ENCODE measurements at places on chromosomes 11 and 22. TPM values are rescaled to one million over a fixed set of nuclear protein-coding genes. Genes with fewer than 3 reads are reported as not detected.

DNA sequence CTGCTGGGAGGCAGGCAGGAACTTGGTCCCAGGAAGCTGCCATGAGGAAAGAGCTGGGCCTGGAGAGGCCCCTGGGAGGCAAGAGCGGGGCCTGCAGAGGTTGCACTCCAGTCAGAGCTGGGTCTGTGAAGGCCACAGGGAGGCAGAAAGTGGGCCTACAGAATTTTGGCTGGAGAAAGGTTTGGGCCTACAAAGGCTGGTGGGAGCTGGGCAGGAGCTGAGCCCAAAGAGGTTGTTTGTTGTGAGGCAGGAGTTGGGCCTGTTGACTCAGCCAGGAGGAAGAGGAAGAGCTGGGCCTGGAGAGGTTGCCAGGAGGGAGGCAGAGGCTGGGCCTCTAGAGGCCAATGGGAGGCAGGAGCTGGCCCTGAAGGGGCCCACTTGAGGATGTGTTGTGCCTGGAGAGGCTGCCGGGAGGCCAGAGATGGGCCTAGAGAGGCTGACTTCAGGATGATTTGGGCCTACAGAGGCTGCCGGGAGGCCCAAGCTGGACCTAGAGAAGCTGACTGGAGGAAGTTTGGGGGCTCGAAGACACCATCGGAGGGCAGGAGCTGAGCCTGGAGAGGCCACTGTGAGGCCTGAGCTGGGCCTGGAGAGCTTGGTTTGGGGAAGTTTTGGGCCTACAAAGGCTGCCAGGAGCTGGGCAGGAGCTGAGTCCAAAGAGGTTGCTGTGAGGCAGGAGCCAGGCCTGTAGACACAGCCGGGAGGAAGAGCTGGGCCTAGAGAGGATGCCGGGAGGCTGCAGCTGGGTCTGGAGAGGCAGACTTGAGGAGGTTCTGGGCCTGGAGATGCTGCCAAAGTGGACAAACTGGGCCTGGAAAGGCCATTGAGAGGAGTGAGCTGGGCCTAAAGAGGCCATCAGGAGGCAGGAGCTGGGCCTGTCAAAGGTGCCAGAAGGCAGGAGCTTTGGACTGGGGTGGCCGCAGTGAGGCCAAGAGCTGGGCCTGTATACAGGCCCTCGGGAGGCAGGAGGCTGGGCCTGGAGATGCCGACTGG is 40.7 kb downstream of the OR4C45 start:
- DNase-seq: no peak

GRCh38 chr22:22196018-22196533 is 48.5 kb upstream of the VPREB1 start:
- DNase-seq: no peak

DNA sequence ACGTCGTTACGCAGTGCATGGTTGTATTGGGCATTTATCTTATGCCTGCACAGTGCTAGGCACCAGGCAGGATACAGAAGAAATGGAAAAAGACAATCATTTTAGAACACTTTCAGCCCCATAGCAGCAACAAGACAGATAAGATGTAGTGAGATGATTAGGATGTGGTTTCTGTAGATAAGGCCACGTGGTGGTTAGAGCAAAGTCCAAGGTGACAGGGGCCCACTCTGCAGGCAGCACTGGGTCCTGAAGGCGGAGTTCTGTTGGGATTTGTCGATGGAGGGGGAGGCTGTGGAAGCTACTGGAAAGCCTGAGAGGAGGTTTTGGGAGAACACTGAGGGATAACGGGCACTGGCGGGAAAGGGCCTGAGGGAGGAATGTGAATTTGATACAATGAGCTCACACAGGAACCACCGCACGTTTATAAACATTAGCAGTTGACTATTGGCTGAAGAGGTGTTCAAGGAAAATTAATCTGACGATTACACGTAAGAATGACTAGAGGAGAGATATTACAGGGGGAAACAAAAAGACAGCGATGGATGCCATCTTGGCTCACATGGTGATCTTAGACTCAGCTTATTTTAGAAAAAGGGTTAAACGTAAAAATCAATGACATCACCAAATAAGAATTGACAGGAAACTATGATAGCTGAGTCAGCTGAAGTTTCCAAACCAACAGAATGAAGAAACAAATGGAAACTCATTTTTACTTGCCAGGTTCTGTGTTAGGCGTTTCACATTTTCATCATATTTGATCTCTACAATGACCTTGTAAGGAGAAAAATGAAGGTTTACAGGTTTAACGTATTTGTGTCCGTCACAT is 551.0 kb downstream of the OPCML start:
- DNase-seq: no peak

DNA sequence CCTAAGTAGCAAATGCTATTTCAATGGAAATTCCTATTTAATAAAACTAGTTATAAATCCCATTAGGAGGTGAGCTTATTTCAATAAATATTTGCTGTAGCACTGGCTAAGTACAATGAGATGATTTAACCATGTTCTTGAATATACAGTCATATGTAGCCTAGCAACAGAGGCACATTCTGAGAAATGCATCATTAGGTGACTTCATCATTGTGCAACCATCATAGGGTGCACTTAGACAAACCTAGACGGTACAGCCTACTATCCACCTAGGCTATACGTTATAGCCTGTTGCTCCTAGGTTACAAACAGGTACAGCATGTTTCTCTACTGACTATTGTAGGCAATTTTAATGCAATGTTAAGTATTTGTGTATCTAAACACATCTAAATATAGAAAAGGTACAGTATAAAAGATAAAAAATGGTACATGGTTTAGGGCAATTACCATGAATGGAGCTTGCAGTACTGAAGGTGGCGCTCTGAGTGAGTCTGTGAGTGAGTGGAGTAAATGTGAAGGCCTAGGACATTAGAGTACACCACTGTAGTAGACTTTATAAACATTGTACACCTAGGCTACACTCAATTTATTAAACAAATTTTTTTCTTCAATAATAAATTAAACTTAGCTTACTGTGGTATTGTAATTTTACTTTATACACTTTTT is 350.1 kb downstream of the CASP12 start:
- no peak for DNase-seq

DNA sequence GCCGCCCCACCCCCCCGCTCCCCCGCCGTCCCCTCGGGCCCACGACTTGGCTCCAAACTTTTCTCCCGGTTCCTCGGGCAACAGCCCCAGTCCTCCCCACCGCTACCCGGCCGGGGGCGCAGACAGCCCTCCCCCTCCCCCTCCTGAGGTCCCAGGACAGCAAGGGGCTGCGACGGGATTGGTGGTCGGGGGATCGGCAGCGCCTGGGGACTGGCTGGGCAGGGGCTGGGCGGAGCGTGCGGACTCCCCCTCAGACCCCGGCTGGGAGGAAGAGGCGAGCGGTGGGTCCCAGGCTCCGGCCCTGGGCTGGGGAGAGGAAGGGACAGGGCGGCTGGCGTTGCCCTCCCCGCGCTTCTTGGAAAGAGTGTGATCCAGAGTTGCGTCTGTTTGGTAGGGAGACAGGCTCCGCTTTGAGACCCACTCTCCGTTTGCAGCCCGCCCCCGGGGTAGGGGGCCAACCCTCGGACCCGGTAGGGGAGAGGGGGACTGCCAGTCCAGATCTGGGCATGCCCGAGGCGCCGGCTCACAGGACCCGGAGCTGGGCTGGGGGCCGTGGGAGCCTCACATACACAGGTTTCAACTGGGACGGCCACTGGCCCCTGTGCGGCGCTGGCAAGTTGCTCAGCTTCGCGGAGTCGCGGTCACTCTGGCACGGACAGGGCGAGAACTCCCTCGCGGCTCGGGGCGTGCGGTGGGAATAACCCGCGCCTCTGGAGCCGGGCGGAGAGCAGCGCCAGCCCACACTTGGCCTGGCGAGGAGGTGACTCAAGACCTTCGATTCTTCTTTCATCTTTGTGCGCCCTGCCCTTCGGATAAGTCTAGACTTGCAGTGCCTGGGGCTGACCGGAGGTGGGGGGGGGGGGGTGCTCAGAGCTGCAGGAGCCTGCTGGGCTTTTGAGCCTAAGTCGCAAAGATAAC is 999 bp downstream of the TSKU start:
- DNase-seq: no peak

DNA sequence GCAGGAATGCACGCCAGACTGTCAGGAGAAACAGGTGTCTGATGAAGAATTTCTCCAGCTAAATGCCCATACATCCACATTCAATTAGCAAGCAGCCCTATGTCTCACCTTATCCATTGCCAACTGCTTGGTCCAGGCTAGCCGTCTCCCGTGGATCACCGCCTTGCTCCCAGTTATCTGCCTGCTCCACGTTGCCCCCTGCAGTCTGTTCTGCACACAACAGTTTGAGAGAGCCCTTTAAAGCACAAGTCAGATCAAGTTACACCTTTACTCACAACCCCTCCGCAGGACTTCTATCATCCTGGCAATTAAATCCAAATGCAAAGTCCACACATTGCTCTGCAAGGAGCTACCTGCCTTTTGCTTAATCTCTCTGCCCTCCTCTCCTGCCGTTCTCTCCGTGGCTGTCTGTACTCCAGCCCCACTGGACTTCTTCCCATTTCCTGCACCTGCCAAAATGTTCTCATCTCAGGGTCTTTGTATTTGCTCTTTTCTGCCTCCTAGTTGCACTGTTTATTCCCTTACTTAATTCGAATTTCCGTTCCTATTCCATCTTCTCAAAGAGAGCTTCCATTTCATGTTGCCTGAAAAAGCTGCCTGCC is 185.3 kb upstream of the LARGE1 start:
- no peak for DNase-seq

SLC22A12 gene
- not detected for total RNA-seq

Measured in glomerular endothelial cell (primary cell).